Right ventricle myocardium superior (tissue), 1 donor: ENCODE measurements at places on chromosomes 2 and 18. TPM values are rescaled to one million over a fixed set of nuclear protein-coding genes. Genes with fewer than 3 reads are reported as not detected.

Gene DNER
- total RNA-seq = 2.3 TPM

Gene LRATD1
- 3.0 TPM for total RNA-seq

Gene FEZ2
- 38.3 TPM for total RNA-seq

Gene UGT1A5
- total RNA-seq = not detected

Gene GBX2
- total RNA-seq = not detected

Gene GALR1
- 0.05 TPM for total RNA-seq

Gene AQP12B
- total RNA-seq = not detected

Gene SMPD4
- total RNA-seq = 28.2 TPM

Gene MRPL53
- total RNA-seq = 159 TPM

Gene BIN1
- total RNA-seq = 15.7 TPM

Gene POTEJ
- total RNA-seq = not detected

Gene HRH4
- not detected for total RNA-seq

Gene CPLX4
- total RNA-seq = not detected

Gene DARS1
- total RNA-seq = 62.8 TPM

Gene POTEI
- not detected for total RNA-seq

Gene MATN3
- 0.16 TPM for total RNA-seq

Gene PXDN
- 15.6 TPM for total RNA-seq

Gene PPP1CB
- total RNA-seq = 429 TPM

Gene EIF5B
- 84.7 TPM for total RNA-seq

Gene ABCG8
- 0.11 TPM for total RNA-seq

Gene FKBP7
- total RNA-seq = 6.5 TPM

Gene GPR55
- total RNA-seq = not detected

Gene DNAJC5G
- 2.3 TPM for total RNA-seq

Gene SCTR
- 0.43 TPM for total RNA-seq

Gene ATF2
- total RNA-seq = 21.8 TPM

Gene CYP26B1
- total RNA-seq = 4.4 TPM

Gene IL18RAP
- total RNA-seq = 0.30 TPM

Gene LMAN1
- total RNA-seq = 48.1 TPM

Gene IL1RL2
- not detected for total RNA-seq

Gene TFCP2L1
- total RNA-seq = 0.19 TPM

Gene CNDP1
- total RNA-seq = not detected

Gene EIF2AK2
- total RNA-seq = 17.5 TPM

Gene MAP2
- total RNA-seq = 2.8 TPM

Gene SKOR2
- not detected for total RNA-seq

Gene PARD6G
- 1.7 TPM for total RNA-seq

Gene SKA1
- total RNA-seq = 0.65 TPM

Gene LCT
- not detected for total RNA-seq

Gene FBXO15
- total RNA-seq = not detected

Gene NMS
- total RNA-seq = not detected

Gene FBLN7
- total RNA-seq = 0.38 TPM

Gene STON1
- 8.1 TPM for total RNA-seq

Gene LIMS2
- total RNA-seq = 237 TPM
